ENCODE measurements at places on chromosomes 13 and 19.

DNA sequence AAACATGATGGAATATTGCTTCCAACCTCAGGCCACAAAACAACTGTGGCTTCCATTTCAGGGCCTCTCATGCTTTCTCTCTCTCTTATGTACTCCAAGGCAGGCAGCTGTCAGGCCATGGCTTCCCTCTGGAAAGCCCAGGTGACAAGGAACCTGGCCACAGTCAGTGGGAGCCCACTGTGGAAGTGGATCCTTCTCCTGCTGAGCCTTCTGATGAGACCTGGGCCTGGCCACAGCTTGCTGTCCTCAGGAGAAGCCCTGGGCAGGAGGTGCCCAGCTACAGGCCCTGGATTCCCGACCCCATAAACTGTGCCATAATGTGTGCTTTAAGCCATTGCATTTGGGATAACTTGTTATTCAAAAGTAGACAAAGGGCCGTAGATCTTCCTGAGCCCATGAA lies 71.2 kb downstream of the SPACA7 start:
- no peak for DNase-seq

GRCh38 chr13:106234636-106235035 lies 300.8 kb downstream of the EFNB2 start:
- no peak for DNase-seq

DNA sequence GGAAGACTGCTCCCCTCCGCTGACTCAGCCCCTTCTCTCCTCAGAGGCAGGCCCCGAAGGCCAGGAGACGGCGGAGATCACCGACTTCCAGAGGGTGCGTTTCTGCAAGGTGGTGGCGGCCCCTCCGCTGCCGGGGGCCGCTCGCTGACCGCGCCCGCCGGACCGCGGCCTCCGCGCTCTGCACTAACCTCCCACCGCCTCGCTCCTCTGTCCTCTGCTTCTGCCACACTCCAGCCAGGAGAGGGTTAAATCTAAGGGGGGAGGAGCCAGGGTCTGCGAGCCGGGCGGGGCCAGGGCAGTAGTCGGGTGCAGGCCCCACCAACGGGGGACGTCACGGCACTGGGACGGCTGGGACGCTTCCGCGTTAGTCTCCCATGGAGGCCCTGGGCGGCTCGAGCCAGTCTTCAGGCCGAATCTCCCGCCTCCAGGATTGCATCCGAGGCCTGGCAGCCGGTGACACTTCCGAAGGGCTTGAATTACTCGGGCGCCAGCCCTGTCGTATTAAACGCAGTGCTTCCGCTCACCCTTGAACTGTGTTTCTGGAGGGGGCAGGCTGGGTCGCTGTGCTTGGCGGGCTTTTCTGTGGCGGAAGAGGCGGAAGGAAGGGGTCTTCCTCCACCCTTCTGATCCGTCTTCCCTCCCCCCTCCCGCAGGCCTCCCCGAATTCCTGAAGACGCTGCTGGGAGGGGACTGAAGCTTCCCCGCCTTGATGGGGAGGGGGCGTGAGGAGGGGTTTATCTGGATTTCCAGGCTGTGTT lies 1.2 kb upstream of the INAFM1 start:
- DNase-seq, result peak; percentile 85

- no peak for DNase-seq
These were observed 88.1 kb downstream of the MIPEP start for GRCh38 chr13:23801141-23801540.

DNA sequence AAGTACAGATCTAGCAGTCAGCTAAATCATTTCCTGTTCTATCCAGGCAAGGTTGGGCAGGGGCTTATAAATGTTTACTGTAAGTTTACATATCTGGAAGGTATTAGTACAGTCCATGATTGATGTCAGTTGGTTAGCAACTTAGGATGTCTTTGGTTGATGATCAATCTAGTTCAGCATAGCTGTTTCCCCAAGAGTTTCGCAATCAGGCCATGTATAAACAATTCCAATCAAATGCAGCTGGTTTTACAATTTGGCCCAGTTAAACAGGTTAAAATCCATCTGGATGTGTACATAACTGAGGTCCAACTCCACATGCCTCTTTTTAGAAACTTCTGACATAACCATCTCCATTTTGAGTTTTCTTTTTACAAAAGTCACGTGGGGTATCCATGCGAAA lies 6.9 kb downstream of the ZNF221 start:
- DNase-seq, result no peak

DNA sequence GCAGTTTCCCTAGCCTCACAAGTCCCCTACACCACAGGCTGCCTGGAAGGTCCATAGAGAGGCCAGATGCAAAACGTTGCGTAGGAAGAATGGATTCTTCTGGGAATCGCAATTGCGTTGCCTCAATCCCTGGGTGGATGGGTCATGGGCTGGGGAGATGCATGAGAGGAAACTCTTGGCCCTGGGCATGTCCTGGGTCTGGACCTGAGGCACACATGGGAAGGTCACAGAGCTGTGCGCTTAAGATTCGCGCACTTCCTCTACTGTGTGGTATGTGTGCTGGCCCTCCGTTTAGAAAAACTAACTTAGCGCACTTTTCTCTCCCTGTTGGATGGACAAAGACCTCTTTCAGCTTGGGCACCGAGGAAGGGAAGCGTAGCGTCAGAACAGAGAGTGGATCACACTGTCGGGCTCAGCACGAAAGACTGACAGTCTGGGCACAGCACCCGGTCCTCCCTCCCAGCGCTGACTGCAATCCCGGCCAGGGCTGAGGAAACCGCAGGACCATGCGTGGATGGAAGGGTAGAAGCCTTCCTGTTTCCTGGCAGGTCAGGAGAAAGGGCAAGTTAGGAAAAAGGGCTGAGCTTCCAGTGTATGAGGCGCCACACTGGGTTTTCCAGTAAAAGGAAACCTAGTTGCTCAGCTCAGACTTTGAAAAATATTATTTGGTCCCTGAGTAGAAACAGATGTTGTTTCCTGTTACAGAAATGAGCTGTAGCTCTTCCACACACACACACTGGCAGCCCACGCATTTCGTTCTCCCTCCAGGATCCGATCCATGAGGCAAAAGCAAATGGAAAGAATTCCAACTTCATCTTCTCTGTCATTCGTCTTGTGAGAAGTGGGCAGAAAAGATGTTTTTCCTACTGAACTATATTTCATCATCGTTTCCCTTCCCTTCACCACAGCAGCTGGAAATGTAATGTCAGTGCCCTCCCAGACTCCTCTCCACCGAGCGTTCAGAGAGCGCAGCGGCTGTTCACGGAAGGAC lies 86.0 kb downstream of the ING1 start:
- DNase-seq, result no peak

DNA sequence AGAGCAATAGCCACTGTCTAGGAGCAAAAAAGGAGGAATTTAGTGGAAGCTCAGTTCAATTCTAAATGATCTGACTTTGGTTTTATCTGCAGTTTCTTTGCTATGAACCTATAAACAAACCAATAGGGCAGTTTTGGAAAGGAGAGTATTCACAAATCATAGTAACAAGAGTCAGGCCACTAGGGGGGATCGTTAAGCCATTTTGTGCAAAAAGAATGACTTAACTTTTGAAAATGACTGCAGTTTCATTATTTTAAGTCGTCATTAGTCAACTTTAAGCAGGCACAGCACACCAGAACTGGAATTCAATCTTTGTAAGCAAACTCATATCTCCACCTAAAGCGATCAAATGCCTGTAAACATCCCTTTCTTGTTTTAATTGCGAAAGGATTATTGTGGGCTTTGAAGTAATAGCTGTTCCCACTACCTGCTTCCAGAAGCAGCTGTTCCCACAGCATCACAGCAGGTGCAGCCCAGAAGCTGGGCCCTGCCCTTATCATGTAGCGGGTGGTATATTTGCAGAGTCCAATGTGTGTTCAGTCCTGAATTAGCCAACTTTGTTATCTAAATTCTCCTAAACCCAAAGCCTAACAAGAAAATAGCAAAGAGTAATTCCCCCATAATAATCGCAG lies 51.5 kb downstream of the SOX21 start:
- peak; percentile 19 for DNase-seq

DNA sequence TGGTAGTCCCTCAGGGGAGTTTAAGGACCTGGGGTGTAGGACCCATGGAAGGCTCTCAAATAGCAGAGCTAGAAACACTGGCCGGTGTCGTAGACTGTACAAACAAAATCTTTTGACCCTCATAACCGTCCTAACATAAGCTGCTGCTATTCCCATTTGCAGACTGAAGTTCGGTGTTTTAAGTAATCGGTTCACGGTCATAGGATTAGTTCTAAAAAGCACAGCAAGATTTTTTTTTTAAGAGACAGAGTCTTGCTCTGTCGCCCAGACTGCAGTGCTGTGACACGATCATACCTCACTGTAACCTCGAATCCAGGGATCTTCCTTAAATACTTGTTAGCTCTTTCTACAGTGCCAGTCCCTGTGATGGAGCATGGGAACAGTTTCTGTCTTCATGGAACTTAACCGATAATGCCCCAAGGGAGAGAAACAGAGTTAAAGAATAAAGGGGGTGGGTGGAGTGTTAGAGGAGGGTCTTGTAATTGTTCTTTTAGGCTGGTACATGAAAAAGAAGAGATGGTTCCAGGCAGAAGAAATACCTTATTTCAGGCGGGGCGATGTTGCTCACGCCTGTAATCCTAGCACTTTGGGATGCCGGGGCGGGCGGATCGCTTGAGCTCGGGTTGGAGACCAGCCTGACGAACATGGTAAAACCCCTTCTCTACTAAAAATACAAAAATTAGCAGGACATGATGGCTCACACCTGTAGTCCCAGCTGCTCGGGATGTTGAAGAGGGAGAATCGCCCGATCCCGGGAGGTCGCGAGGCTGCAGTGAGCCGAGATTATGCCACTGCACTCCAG lies 475 bp upstream of the ZC3H4 start:
- DNase-seq, result no peak

DNA sequence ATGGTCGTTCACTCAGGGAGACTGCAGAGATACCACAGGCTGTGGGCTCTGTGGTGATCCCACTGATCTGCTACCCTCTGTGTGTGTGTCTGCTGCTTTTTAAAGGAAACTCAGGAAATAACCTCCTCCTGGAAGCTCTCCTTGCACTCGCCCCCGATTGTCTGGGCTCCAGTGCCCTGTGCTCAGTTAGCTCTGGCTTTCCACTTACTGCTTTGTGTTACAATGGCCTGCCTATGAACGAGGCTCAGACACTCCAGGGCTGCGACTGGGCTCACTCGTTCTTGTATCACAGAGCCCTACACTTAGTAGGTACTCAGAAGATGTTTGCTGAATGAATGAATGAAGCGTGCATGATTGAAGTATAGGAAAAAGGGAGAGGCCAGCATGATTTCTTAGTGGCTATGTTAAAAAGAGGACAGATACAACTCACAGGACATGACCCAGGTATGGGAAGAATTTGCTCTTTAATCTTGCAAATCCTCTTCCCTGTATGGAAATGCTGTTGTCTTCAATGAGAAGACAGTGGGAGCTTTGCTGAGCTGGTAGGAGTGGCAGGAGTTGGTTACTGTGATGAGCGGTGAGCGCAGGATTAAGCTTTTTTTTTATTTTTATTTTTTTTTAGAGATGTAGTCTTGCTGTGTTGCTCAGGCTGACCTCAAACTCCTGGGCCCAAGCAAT lies 26.4 kb downstream of the B3GLCT start:
- DNase-seq, result no peak

DNA sequence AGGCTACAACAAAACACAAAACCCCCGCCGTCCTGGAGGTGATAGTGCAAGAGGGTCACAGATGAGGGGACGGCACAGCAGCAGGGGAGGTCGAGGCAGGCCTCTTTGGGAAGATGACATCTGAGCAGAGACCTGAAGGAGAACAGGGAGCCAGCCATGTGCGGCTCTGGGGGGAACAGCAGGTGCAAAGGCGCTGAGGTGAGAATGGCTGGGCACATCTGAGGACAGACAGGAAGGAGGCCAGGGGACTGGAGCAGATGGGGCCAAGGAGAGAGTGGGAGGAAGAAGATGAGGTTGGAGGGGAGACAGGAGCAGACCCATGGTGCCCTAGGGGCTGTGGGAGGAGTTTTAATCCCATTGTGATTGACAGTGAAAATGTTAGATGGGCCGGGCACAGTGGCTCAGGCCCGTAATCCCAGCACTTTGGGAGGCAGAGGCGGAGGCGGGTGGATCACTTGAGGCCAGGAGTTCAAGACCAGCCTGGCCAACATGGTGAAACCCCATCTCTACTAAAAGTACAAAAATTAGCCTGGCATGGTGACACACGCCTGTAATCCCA lies 1.8 kb upstream of the CKM start:
- DNase-seq, result no peak

All from KG1 (cell line).